Trophoblast cell (in vitro differentiated cells and primary cell): ENCODE measurements at places on chromosomes 12 and 14.
A peak's percentile ranks its signal among the peaks of the same experiment; 100 is the strongest.

DNA sequence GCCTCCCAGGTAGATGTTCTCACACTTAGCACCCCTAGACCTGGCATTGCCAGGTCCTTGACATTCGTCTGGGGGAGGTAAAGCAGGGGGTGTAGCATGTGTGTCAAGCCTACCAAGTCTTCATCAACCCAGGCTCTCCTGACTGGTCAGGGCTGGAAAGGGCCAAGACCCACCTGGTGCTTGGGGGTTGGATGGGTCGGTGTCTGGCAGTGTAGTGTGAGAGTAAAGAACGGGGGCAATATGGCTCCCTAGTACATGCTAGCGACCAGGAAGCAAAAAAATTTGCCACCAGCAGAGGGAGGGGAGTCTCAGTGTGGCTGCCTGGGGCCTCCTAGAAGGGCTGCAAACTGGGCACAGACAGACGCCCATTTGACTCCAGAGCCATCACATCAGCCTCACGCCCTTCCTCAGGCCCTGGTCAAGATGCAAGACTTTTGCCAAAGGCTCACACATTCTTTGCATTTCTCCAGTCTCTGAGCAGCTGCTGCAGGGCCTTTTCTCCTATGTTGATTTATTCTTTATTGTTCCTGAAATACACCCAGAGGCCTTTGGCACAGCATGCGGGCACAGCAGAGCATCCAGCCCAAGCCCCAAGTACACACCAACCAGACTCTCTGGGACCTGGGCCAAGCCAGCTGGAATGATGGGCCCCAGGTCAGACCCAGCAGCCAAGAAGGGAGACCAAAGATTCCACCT is 38.3 kb upstream of the PNMA1 start:
- DNase-seq: peak; percentile 88

DNA sequence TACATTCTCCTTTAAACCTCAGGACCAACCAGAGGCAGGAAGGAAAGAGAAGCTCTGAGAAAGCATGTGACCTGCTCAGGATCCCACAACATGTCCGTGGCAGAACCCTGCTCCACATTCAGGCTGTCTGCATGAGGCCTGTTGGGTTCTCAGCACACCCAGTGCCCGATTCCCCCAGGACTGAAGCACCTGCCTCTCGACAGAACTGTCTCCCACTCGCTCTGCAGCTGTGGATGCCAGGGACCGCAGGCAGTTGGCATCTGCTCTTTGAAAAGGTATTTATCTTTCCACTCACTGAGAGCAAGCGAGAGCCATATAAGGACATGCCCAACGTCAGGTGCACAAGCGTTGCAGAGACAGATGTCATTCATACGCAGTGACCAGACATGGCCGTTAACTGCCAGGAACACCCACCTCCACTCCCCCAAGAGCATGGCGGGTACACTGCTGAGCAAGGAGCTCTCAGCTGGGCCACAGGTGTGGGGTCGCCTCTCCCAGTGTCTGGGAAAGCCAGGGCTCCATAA is 18.9 kb downstream of the PITPNM2 start:
- DNase-seq: no peak

DNA sequence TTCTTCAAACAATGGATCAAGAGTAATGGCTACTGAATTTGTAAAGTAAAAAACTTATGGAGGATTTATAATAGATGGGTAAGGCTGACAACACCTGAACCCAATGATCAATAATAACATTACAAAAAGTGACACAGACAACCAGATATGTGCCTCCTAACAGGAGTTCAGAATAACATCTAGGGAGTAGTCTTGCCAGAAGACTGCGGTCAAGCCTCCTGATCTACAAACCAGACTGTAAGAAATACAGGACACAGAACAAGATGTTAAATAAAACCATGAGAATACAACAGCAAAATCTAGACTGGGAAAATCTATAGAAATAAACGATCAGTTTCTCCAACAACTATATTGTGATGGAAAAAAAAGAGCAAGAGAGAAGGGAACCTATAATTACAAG is 262.6 kb upstream of the TMTC1 start:
- no peak for DNase-seq

DNA sequence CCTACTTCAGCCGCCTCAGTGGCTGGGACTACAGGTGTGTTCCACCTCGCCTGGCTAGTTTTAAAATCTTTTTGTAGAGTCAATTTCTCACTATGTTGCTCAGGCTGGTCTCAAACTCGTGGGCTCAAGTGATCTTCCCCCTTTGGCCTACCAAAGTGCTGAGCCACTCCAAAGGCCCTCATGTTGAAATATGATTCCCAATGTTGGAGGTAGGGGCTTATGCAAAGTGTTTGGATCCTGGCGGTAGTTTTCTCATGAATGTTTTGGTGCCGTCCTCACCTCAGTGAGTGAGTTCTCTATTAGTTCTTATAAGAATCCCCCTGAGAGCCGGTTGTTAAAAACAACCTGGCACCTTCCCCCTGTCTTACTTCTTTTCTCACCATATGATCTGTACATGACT is 784.6 kb downstream of the TMTC2 start:
- no peak for DNase-seq

DNA sequence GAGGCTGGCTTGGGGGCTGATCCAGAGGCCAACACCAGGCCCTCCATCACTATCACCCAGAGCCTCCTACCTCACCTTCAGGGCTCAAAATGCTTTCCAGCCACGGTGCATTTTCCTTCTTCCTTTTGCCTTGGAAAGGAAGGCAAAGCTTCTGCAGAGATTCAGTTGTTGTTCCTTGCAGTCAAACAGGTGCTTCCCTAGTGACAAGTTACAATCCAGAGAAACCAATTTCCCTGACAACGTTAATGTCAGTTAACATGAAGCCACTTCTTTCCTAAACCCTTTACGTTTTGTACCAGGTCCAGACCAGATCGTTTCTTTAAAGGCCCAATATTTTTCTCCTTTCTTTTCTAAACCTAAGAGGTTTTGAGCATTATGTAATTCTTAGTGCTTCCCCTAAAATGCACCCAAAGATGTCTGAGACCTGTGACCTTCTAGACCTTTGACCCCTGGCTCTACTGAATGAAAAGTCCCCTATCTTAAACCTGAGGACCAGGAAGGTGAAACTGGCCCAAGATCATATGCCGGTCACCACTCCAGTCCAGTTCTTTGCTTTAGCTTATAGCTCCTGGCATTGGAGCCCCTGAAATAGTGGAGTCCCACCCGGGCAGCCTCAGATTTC is 211.5 kb downstream of the SLC41A2 start:
- DNase-seq: no peak

DNA sequence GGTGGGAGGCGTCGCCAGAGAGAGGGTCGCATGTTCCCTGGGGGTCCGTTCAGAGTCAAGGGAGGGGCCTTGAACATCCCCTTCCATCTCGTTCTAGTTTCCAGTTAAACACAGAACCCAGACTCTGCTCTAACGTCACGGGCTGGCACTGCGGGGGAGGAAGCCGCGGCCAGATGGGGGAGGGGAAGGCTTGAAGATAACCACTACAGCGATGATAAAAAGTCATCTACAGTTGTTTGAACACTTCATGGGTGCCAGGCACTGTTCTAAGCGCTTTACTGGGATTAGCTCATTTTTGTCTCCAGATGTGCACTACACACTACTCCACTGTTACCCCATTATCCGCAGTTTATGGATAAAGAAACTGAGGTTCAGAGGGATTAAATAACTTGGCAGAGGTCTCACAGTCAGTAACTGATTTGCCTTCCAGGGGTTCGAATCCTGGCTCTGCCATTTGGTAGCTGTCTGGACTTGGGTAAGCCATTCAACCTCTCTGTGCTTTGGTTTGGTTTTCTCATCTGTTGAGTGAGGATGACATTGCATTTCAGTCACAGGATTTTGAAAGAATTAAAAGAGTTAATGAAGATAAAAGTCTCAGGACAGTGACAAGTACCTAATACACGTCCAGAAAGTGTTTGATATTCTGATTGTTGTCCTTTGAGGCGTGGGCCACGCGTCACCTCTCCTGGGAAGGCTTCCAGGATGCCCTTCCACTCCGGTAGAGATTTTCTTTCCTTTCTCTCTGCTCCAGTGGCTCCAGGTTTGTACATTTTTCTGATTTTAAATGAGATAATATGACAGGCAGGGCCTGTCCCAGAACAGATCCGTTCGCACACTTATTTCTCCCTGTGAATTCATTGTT is 798 bp upstream of the RASAL1 start:
- DNase-seq: no peak

GRCh38 chr12:31267966-31268365 is 58.0 kb downstream of the SINHCAF start:
- no peak for DNase-seq

GRCh38 chr12:130929363-130929762 is 24.3 kb upstream of the ADGRD1 start:
- no peak for DNase-seq

DNA sequence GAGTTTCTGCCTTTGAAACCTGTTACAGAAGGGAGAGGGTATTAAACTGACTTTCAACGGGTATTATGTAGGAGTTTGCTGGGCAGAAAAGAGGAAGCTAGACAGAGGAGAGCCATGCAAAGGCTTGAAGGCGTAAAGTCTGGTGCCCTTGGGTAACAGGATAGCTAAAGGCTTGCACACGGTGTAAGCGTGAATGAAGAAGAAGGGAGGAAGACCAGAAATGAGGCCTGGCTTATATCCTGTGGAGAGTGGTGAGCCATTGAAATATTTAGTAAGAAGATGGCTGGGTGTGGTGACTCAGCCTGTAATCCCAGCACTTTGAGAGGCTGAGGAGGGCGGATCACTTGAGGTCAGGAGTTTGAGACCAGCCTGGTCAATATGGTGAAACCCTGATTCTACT is 22.6 kb downstream of the SUDS3 start:
- DNase-seq: no peak

DNA sequence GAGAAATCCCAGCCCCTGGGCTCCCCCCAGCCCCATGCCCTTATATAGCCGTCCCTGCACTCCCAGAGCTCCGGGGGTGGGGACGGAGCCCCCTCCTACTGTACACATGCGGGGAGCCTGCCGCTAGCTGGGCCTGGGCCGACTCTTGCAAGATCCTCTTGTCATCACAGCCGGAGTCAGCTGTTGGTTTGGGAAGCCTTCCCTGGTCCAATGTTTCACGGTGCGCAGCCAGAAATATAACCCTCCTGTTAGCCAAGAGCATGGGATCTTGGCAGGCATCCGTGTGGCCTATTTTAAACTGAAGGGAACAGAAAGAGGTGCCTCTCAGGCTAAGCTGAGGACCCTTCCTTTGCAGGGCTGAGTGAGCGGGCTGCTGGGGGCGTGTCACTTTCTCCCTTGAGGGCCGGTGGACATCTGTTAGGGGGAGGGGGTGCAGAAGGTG is 175.3 kb downstream of the TSPAN9 start:
- DNase-seq: no peak

- DNase-seq: no peak
Measured at GRCh38 chr12:58544281-58544680, 376.0 kb downstream of the LRIG3 start.

- peak; percentile 34 for DNase-seq
Measured at GRCh38 chr12:124862768-124863415, 772 bp downstream of the SCARB1 start.

- no peak for DNase-seq
Measured at GRCh38 chr14:76772300-76773187, 11.3 kb downstream of the VASH1 start.

- DNase-seq: no peak
Measured at GRCh38 chr12:95102916-95103671, 29.7 kb upstream of the NR2C1 start.

DNA sequence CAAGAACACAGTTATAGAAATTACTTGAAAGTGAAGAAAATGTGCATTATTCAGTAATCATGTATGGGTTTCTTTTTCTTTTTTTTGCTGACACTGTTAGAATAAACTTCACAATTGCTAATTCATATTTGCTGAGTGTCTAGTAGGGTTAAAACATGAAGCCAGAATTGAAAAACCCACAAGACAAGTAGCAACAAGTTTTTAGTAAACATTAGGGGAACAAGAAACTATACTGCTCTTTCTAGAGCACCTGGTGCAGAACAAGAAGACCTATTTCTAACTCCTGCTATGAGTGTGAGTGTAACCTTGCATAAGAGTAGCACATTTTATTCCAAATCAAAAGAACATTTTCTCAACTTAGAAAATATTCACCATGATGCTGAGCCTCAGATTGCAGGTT is 83.2 kb downstream of the ITPR2 start:
- no peak for DNase-seq

- DNase-seq: no peak
Measured at GRCh38 chr12:34363050-34363673, 340.9 kb downstream of the ALG10 start.

DNA sequence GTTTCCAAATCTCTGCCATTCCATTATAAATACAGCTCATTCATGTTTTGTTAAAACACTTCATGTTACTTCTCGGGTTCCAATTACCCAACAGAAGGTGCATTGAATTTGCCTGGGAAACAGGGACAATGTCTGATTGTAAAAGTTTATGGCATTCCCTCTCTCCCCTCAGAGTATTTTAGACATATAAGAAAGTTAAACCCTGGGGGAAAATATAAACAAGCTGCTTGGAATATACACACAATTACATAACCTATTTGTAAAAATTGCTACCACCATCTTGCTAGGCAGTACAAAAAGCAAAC is 60.0 kb downstream of the BTG1 start:
- no peak for DNase-seq

DNA sequence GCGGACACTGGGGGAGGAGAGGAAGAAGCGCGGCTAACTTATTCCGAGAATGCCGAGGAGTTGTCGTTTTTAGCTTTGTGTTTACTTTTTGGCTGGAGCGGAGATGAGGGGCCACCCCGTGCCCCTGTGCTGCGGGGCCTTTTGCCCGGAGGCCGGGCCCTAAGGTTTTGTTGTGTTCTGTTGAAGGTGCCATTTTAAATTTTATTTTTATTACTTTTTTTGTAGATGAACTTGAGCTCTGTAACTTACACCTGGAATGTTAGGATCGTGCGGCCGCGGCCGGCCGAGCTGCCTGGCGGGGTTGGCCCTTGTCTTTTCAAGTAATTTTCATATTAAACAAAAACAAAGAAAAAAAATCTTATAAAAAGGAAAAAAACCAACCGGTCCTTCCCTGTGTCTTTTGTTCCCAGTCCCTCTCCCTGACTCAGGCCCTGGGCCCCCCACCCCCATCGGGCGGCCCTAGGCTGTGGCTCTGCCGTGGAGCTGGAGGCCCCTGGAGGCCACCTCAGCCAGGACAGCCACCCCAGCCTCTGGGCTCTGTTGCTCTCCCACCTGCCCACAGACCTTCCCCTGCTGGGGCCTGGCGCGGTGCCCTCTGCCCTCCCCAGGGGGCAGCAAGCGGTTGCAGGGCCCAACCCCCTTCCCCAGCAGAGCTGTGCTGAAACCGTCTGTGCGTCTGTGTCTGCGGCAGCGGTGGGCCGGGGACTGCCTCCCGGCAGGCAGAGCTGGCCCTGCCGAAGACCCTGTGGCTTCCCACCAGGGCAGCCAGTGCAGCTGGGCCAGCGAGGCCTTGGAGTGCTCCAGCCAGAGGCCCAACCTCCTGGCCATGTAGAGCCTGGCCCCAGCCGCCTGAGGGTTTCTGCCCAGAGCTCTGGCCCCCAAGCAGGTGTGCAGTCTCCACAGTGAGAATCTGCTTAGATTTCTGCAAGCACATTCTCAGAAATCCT is 4.0 kb upstream of the CRIP2 start:
- DNase-seq: peak; percentile 79

GRCh38 chr14:68657300-68658028 is 135.4 kb downstream of the ZFP36L1 start:
- DNase-seq: no peak

- no peak for DNase-seq
Measured at GRCh38 chr14:26849514-26849913, 251.7 kb upstream of the NOVA1 start.

GRCh38 chr12:121888083-121888477 is 510 bp upstream of the PSMD9 start:
- no peak for DNase-seq
